CD4-positive, CD25-positive, alpha-beta regulatory T cell (primary cell): ENCODE measurements at places on chromosomes 7 and 10.

- DNase-seq: no peak
Observed at GRCh38 chr10:78865538-78865875, 203.3 kb upstream of the ZMIZ1 start.

DNA sequence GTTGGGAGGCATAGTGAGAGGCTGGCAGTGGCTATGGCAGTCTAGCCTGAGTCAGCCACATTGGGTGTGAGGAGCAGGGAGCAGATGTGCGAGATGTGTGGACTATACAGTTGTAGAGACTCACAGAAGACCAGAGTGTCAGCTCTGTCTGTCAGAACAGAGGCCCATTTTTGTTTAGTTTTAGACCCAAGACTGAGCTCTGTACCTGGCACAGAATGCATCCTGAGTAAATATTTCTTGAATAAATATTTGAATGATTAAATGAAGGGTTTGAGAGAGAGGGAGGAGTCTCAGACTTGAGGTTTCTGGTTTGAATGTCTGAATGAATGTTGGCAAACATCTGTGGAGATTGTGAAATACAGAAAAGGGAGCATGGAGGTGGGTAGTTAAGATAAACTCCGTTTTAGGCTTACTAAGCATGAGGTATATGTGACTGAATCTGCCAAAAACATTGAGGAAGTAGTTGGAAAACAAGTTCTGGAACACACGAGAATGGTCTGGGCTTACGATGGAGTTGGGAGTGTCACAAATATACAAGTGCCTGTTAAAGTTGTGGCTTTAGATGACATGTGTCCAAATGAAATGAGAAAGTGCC is 3.6 kb downstream of the SEC23IP start:
- DNase-seq: no peak

- DNase-seq: peak; percentile 72
Observed at GRCh38 chr10:9096288-9096687, 1041.8 kb downstream of the GATA3 start.

DNA sequence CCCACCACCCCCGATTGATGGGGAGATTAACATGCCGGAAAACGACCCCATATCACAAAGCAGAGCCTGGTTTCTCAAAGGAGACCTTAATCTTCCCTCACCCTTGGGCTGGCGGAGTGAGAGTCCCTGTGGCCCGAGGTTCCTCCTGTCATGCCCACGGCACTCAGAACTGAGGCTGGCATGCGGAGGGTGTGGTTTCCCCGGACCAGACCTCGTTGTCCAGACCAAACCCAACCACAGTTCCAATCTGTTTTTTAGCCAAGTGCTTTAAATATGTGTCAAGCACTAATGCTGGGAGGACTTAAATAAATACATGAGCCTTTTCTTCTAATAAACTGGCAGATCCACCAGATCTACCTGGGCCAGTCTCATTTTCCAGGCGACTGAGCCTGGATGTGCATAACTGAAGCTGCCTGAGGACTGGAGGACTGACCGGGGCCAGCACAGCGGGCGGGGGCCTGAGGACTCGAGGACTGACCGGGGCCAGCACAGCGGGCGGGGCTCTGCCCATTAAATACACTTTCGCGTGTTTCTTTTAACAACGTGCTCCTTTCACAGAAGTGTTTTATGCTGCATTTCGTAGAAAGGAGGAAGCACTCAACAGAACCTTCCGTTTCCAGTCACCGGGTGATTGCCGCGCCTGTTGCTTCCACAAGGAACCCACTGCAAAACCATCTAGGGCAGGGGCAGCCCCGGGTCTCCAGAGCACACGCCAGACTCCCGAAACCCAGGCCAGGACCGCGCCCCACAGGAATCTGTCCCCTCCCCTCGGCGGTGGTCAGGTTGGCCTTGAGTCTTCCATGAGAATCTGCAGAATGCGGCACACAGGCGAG is 334.6 kb downstream of the PTPRN2 start:
- peak; percentile 4 for DNase-seq

- DNase-seq: no peak
Observed at GRCh38 chr10:30051220-30051619, 8.2 kb downstream of the JCAD start.

- no peak for DNase-seq
Observed at GRCh38 chr7:14760730-14761478, 141.6 kb downstream of the DGKB start.

DNA sequence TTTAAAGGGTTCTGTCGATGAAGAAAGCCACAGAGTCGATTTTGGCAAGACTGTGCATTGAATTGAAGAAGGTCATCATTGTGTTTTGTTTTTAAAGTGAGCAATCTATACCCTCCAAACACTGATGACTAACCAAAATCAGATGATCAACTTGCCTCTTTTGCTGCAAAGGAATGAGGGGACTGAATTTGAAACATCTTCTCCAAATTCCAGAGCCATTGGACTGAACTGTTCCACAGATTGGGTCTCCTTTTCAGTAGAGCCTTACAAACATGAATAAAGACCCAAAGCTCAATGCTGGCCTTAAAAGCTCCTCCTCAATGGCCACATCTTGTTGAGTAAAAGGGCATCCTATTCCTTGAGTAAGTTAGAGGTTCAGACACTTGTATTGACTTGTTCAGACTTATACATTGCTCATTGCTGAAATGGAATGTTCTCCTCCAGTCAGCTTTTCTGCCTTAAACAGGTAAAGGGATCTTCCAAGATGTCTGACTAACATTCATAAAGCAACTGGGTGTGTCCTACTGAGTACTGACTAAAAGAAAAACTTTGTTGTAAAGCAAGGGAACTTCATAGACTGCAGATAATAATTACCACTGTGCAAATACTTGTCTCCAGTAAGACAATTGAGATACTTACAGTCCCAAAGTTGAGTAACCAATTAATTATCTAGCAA is 630.6 kb downstream of the KCNMA1 start:
- no peak for DNase-seq

DNA sequence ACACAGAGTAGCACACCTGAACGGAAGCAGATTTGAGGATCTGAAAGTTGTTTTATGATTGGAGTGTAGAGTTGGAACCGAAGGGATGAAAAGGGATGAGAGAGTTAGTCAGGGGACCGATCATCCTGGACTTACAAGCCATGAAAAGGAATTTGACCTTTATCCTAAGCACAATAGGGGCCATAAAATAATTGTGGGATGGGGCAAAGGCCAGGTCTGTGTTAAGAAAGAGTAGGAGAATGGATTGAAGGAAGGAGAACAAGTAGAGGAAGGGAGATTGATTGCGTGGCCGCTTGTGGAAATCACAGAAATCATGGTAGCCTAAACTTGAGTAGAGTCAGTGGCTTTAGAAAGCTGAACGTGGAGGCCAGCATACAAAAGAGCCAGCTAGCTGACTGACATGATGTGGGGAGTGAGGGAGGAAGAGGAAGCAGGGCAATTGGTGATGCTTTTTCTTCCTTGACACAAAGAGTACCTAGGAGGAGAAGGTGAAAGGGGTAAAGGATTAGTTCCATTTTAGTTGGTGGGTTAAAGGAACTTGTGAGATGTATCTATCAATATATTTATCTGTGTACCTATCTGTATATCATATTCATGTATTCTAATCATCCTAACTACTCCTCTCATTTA is 67.1 kb upstream of the RPA3 start:
- no peak for DNase-seq

DNA sequence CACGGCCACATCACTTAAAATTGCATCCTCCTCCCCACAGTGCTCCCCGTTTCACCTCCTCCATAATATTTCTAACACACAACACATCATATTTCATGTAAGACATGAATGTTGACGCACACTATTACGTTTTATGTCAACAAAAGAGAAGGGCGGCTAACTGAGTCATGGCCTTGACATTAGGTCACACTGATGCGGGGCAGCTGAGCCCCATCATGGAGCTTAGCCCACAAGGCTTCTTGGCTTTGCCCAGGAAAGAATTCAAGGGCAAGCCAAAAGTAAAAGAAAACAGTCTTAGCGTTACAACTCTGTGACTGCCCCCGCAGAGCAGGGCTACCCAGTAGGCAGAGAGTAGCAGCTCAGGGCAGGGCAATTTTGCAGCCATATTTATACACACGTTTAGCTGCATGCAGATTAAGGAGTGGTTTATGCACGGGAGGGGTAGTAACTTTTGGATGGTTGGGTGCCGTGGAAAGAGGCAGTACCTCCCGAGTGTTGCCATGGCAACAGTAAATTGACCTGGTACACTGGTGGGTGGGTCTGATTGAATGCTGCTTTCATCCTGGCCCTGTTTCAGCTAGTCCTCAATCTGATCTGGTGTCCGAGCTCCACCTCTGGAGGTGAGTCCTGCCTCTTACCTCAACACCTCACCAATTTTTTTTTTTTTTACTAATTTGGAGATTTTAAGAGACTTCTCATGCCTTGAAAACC is 156.2 kb upstream of the FRMD4A start:
- no peak for DNase-seq

GRCh38 chr10:45001381-45002148 is 842 bp downstream of the ZNF22 start:
- DNase-seq: no peak

- no peak for DNase-seq
Observed at GRCh38 chr7:143126146-143126545, 5.7 kb upstream of the PIP start.

- DNase-seq: no peak
Observed at GRCh38 chr7:36430186-36430585, 40.5 kb downstream of the ANLN start.

GRCh38 chr10:103127241-103127640 is 65.8 kb downstream of the NT5C2 start:
- DNase-seq: no peak

- no peak for DNase-seq
Observed at GRCh38 chr7:1864161-1864940, 194.3 kb downstream of the ELFN1 start.

DNA sequence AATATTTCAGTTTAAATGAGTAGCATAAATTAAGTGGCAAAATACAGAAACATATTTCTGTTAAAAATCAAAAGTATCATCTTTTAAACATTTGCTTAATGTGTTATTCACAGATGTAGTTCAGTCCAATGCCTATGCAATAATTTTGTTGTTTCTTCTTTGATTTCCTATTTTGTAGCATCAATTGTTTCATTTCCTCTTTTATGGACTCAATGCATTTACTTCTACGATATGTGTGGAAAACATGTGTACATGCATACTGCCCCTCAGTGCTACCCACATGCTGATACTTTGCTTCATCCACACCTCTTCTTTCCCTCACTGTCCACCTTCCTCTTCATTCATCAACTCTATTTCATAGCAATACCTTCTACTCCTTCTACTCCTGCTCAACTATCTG is 108.1 kb downstream of the PTN start:
- DNase-seq: no peak

DNA sequence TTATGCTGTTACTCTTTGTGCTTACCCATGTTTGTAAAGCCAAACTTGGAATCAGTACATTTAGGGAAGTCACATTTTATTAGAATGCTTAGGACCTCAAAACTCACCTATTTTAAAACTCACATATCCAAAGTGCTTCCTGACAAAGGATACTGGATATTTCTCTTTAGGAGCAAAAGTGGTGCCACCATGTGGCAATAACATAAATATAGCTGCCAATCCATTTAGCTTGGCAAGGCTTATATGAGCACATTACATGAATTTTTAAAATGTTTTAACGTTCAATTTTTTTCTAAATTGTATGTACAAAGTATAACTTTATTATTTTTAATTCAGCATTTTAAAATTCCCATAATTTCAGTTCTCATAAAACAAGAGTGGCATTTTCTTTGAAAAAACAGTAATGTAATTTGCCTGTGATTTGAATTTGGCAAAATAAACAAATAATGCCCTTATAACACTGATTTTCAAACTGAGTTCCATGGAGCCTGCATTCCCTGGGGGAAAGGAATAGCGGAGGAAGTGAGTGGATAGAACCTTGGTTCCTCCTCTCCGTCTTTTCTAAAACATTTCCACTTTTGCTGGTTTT is 75.4 kb downstream of the HDAC9 start:
- no peak for DNase-seq

DNA sequence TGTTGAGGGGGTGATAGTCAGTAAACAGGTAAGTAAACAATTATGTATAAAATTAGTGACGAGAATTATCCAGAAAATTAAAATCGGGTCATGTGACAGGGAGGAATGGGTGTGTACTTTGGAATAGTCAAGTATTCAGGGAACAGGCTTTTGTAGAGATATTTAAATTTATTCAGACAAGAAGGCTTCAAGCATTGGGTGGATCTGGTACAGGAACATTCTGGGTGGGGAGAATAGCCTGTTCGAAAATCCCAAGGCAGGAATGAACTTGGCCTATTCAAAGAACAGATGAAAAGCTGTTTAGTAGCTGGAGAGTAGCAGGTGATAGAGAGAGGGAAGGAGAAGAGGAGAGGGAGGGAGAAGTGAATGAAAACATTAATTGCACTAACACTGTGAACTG is 448.9 kb upstream of the FZD8 start:
- DNase-seq: no peak

DNA sequence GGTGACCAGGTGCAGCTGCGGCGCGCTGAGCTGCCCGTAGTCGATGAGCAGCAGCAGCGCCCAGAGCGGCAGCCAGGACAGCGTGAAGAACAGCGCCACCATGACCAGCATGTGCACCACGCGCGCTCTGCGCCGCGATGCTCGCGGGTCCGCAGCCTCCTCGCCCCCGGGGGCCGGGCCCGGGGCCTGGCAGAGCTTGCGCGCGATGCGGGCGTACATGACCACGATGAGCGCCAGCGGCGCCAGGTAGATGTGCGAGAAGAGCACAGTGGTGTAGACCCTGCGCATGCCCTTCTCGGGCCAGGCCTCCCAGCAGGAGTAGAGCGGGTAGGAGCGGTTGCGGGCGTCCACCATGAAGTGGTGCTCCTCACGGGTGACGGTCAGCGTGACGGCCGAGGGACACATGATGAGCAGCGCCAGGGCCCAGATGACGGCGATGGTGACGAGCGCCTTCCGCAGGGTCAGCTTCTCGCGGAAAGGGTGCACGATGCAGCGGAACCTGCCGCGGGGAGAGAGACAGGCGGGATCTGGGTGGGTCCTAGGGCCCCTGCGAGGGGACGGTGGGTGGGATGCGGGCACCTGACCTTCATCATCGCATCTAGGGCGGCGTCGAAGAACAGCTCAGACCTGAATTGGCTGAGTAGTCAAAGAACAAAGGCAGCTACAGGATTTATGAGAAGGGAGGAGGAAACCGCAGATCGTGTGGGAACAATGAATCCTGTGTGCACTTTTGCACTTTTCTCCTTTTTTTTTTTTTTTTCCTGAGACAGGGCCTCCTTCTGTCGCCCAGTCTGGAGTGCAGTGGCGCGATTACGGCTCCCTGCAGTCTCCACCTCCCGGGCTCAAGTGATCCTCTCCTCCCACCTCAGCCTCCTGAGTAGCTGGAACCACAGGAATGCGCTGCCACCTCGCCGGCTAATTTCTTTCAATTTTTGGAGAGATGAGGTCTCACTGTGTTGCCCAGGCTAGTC is 22.4 kb upstream of the PPA1 start:
- DNase-seq: no peak

DNA sequence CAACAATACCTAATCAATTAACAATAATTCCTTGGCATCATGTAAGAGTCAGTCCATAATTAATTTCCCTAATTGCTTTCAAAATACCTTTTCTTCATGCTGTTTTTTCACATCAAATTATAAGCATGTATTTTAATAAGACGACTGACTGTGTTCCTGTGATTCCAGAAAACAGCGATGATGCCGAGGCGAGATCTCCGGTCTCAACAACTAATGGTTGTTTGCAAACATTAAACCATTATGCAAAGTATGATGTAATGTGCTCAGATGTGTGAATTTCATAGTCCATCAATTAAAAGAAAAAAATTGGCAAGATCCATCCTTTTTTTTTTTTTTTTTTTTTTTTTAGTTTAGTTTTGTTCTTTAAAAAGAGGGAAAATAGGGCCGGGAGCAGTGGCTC is 44.5 kb upstream of the PIP4K2A start:
- DNase-seq: no peak

- DNase-seq: peak; percentile 95
Observed at GRCh38 chr10:30027057-30028005, 32.1 kb downstream of the JCAD start.
